ENCODE measurements at places on chromosomes 12 and 14.

GRCh38 chr14:102215071-102215470, 75.4 kb downstream of the WDR20 start:
- no peak for DNase-seq

- no peak for DNase-seq
Observed at GRCh38 chr12:127268706-127269425, 998.1 kb upstream of the TMEM132C start.

DNA sequence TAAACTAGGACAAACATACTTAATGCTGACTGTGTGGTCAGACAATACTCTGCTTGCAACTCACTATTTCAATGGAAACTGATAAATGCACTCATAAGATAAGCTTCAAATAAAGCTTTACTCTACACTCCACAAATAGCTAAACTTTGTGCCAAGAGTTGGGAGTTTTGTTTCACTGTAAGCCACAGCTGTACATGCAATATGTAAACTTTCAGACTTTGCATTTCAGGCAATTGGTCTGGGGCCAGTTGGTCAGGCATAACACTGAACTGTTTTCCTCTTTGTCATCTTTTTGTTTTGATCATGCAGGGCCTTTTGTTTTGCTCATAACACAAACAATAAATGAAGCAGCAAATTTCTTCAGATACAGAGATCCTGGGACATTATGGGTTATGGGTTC, 426.2 kb downstream of the IPO8 start:
- no peak for DNase-seq

- DNase-seq, result peak; percentile 82
Observed at GRCh38 chr14:88792473-88793258, at the start of gene EML5. Gene EML5, minus strand, starts transcription at chr14:88792953. Its CDS starts 450 bp downstream, at chr14:88792503.

DNA sequence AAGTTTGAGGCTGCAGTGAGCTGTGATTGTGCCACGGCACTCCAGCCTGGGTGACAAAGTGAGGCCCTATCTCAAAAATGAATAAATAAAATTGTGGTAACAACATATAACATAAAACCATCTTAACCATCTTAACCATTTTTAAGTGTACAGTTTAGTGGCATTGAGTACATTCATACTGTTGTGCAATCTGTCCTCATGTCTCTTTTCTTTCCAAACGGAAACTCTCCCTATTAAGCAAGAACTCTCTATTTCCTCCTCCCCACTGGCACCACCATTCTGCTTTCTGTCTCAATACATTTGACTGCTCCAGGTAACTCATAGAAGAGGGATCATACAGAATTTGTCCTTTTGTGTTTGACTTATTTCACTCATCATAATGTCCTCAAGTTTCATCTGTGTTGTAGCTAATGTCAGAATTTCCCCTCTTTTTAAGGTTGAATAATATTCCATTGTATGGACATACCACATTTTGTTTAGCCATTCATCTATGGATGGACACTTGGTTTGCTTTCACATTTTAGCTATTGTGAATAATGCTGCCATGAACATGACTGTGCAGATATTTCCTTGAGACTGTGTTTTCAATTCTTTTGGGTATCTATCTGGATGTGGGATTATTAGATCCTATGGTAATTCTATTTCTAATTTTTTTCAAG, 4.4 kb upstream of the MARK3 start:
- no peak for DNase-seq

DNA sequence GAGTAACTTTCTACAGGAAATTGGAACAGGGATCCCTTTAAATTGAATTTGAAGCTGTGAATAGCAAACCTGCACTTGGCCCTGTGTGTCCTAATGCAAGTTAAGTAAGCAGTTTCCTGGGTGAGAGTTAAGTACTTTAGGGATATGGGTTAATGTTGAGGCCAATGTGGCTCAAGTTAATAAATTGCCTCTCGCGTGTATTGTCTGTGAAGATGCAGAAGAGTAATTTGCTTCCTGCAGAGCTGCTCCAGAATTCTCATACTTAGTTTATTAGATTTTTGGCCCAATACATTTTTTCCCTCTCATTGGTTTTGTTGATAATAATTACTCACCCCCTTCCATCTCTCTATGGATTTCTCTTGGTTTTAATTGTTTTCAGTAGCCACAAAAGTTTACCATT, 86.5 kb downstream of the SLC25A47 start:
- DNase-seq, result no peak

- no peak for DNase-seq
Observed at GRCh38 chr14:26872515-26873361, 274.9 kb upstream of the NOVA1 start.

DNA sequence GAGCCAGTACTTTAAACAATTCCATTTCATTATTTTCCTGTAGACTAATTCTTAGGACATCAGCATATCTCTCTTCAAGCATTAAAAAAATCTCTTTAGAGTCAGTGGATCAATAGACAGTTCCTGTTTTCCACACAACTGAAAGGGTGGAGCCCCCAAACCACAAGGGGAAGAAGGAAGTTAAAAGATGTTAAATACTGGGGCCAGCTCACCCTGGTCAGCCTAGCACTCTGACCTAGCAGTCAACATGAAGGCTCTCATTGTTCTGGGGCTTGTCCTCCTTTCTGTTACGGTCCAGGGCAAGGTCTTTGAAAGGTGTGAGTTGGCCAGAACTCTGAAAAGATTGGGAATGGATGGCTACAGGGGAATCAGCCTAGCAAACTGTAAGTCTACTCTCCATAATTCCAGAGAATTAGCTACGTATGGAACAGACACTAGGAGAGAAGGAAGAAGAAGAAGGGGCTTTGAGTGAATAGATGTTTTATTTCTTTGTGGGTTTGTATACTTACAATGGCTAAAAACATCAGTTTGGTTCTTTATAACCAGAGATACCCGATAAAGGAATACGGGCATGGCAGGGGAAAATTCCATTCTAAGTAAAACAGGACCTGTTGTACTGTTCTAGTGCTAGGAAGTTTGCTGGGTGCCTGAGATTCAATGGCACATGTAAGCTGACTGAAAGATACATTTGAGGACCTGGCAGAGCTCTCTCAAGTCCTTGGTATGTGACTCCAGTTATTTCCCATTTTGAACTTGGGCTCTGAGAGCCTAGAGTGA, at the start of gene LYZ:
LYZ (plus strand) TSS at position 220 of the 777 bp plus-strand sequence; CDS start at position 248, 28 bp downstream.
- DNase-seq, result no peak

GRCh38 chr12:104975587-104976343, 10.4 kb upstream of the NOPCHAP1 start:
- no peak for DNase-seq

- peak; percentile 37 for DNase-seq
Observed at GRCh38 chr12:100141998-100142850, 450 bp downstream of the BLTP3B start.

DNA sequence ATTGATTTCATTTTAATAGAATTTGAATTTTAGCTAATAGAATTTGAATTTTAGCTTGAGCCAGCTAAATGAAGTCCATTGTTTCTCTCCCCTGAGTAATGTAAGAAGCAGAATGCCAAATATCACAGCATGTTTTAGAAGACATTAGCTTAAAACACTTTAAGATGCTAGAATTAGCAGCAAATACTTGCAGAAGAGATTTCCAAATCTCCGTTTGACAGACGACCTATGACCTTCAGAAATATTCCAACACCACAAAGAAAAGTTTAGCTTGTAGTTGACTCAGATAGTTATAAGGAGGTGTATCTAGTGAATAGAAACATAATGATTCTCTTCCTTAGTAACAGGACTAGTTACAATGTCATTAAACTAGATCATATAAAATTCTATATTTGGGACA, 51.7 kb upstream of the MYF6 start:
- no peak for DNase-seq

All from stimulated activated CD4-positive, alpha-beta T cell treated with anti-CD3 and anti-CD28 coated beads, Interleukin-1b, Interleukin-23, amount 100 ng/mL, for 48 hours (primary cell).